ENCODE measurements at places on chromosomes 6 and 20. TPM values are rescaled to one million over a fixed set of nuclear protein-coding genes. Genes with fewer than 3 reads are reported as not detected.

The NKAPL gene
- not detected for total RNA-seq

GRCh38 chr6:74534465-74535211 lies 671.2 kb downstream of the COL12A1 start:
- no peaks in the 10 kb centered on the region for H3K36me3 ChIP-seq
- H3K27ac ChIP-seq: no peak overlapping the region
- H3K27me3 ChIP-seq: no peaks in the 10 kb centered on the region
- no peak for DNase-seq

DNA sequence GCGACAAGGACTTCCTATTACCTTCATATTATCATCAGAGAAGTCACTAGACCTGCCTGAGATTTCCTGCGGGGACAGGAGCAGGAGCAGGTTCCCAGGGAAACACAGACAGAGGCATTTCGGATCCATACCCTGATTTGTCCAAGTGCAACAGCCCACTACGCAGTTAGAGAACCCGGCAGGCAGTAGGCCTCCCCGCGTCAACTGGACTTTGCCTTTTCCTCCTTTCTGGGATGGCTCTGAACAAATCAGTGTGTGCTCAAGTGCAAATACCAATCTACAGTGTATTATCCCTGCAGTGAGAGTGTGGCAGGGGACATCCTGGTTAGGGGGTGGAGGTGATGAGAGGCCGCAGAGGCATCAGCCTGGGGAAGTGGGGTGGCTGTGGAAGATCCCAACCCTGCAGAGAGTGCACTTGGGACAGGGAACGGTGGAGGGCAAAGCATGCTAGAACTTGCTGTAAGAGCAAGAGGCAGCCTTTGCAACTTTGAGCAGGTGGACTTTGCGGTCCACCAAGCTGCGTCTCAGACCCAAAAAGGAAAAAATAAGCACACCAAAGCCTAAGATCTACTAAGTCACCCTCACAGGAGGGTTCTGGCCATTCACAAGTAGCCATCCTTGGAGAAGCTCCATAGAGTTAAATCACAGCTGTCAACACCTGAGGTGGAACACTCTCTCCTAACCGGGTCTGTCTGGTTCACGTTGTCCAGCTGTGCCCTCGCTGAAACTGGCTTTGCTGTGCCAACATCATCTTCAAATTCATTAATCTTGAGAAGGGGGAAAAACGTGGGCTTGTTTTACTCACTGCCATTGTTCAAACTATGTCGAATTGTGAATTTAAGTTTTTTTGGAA lies 159.1 kb downstream of the ZDHHC14 start:
- no peaks in the 10 kb centered on the region for H3K27me3 ChIP-seq
- no peak for DNase-seq
- no peak overlapping the region for H3K4me3 ChIP-seq
- peaks cover 23% of the 10 kb centered on the region for H3K4me1 ChIP-seq
- no peak overlapping the region for H3K27ac ChIP-seq
- peaks cover 7% of the 10 kb centered on the region for H3K36me3 ChIP-seq

GRCh38 chr6:149373511-149373910 lies 26.6 kb upstream of the SUMO4 start:
- DNase-seq: no peak
- no peaks in the 10 kb centered on the region for H3K27me3 ChIP-seq
- H3K4me3 ChIP-seq: no peak overlapping the region
- H3K4me1 ChIP-seq: no peaks in the 10 kb centered on the region
- H3K36me3 ChIP-seq: peaks cover 6% of the 10 kb centered on the region

GRCh38 chr6:42987533-42988451 lies 3.4 kb downstream of the PPP2R5D start:
- H3K4me3 ChIP-seq: no peak overlapping the region
- peaks cover 49% of the 10 kb centered on the region for H3K4me1 ChIP-seq
- H3K27me3 ChIP-seq: no peaks in the 10 kb centered on the region
- peaks cover 23% of the 10 kb centered on the region for H3K36me3 ChIP-seq
- no peak for DNase-seq

DNA sequence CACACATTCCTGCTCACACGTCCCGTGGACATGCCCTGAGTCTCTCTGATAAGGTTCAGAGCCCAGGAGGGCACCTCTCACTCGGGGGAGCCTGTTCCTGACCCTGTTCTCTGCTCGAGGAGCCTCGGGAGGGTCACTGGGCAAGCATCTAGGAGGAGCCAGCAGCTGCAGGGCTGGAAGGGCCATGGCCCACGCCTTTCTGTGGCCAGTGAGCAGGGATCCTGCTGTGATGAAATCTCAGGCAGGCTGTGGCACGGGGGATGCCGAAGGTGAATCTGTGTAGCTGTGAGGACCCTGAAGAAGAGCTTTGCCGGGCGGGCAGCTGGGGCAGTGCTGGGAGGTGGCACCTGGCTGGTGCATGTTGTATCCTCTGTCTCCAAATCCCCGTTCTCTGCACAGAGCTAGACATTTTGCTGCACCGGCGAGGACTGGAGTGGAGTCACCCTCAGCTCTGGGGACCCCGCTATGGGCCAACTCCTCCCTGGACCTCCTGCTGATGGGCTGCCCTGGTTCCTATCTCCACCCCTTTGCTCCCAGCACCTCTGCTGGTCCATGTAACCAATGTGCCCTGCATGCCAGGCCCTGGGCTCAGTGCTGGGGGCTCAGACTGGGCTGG lies 7.1 kb upstream of the NPBWR2 start:
- peak; percentile 74 for DNase-seq
- no peak overlapping the region for H3K4me3 ChIP-seq
- no peaks in the 10 kb centered on the region for H3K27me3 ChIP-seq
- no peaks in the 10 kb centered on the region for H3K36me3 ChIP-seq
- H3K27ac ChIP-seq: no peak overlapping the region
- no peaks in the 10 kb centered on the region for H3K4me1 ChIP-seq

DNA sequence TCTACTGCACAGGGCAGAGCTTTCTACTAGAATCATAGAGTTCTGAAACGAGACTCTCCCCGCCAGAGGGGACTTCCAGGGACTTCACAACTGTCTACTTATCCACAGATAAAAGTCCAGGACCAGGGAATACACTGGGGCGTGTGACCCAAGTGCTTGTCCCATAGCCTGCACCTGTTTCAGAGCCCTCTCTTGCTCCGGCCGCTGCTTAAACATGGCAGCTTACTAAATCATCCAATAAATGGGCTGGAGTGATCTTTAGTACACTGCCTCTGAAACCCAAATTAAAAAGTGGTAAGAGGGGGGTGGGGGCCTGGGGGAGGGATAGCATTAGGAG lies 8.9 kb upstream of the RAB44 start:
- H3K27me3 ChIP-seq: no peaks in the 10 kb centered on the region
- H3K27ac ChIP-seq: no peak overlapping the region
- no peak for DNase-seq
- H3K4me1 ChIP-seq: peaks cover 50% of the 10 kb centered on the region

The CST7 gene
- total RNA-seq: 2.7 TPM

GRCh38 chr6:113487489-113488058 lies 369.6 kb upstream of the MARCKS start:
- no peaks in the 10 kb centered on the region for H3K27me3 ChIP-seq
- DNase-seq: no peak
- no peak overlapping the region for H3K27ac ChIP-seq
- H3K36me3 ChIP-seq: no peaks in the 10 kb centered on the region

DNA sequence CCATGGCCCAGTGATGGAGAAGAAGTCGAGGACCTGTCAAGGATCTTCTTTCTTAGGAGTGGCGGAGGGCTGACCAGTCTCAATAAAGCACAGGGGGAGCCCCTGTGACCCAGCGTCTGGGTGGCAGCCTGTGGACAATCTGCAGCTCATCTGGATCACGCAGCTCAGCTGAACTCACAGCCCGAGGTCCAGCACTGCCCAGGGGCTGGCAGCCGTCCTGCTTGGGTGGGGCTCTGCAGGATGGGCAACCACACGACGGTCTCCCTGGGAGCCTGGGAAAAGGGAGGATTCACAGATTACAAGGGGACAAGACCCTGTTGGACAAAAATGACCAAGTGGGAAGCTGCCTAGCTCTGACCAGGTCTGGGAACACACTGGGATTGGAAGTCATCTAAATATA lies 110.8 kb downstream of the MYLK4 start:
- DNase-seq: no peak
- no peaks in the 10 kb centered on the region for H3K36me3 ChIP-seq
- peaks cover 2% of the 10 kb centered on the region for H3K4me1 ChIP-seq
- H3K4me3 ChIP-seq: no peak overlapping the region

- H3K27ac ChIP-seq: no peak overlapping the region
- H3K4me3 ChIP-seq: no peak overlapping the region
- no peaks in the 10 kb centered on the region for H3K27me3 ChIP-seq
- no peak for DNase-seq
- H3K36me3 ChIP-seq: no peaks in the 10 kb centered on the region
Measured at GRCh38 chr20:24627291-24627690, 157.9 kb downstream of the SYNDIG1 start.

The BPIFB3 gene
- not detected for total RNA-seq

DNA sequence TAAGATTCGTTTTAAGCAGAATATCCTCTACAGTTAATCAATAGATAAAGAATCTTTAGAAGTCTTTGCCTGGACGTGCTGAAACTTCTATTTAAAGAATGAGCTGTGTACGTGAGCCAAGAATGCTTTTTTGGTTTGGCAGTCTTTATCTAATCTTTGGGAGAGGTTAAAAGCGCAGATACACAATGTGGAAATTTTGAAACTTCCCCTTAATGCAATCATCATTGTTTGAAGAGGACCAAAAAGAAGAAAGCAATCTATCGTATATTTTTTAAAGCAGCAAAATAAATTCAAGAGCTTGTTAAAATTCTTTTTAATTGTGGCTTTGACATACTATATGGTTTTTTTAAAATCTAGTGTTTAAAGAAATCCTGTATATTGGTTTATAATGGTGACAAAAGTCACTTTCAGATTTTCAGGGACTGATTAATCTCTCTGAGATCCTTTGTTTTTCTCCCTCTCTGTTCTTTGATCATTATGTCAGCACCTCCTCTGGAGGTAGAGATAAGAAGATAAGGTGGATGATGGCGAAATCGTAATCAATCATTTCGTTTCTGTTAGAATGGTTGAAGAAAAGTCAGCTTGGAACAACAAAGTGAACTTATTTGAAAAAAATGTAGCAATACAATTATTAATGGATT lies 92.1 kb upstream of the FAM184A start:
- H3K4me1 ChIP-seq: peaks cover 41% of the 10 kb centered on the region
- H3K27ac ChIP-seq: no peak overlapping the region
- H3K4me3 ChIP-seq: no peak overlapping the region
- no peaks in the 10 kb centered on the region for H3K27me3 ChIP-seq

- H3K4me3 ChIP-seq: no peak overlapping the region
- peaks cover 5% of the 10 kb centered on the region for H3K4me1 ChIP-seq
- no peak for DNase-seq
- no peaks in the 10 kb centered on the region for H3K27me3 ChIP-seq
Measured at GRCh38 chr6:11865680-11866300, 87.2 kb upstream of the ADTRP start.

GRCh38 chr20:4453359-4453758 lies 268.4 kb upstream of the PRND start:
- H3K27me3 ChIP-seq: no peaks in the 10 kb centered on the region
- H3K4me3 ChIP-seq: no peak overlapping the region
- DNase-seq: no peak
- no peak overlapping the region for H3K27ac ChIP-seq

GRCh38 chr6:109075934-109076333 lies 18.7 kb downstream of the SESN1 start:
- peaks cover 24% of the 10 kb centered on the region for H3K4me1 ChIP-seq
- H3K27me3 ChIP-seq: no peaks in the 10 kb centered on the region

The SDCBP2 gene
- total RNA-seq: 74.4 TPM

The ANKEF1 gene
- 11.0 TPM for total RNA-seq

DNA sequence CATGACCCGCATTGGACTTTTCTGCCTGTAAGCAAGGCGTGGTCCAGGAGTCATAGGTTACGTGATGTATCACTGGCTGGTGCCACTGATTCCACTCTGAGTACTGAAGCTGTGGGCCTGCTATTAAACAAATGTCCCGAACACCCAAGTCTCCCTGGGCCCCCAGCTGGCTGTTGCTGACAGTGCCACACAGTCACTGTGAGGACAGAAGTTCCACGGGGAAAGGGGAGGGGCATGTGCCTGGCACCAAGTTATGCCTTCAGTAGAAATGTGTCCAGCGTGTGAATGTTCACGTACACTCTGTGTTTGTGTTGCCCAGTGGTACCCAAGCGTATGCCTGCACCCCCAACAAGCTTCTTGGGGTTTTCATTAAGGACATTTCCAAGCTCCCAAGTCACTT lies 171.4 kb upstream of the QKI start:
- DNase-seq: no peak
- no peak overlapping the region for H3K27ac ChIP-seq

GRCh38 chr6:71334768-71335167 lies 46.2 kb downstream of the OGFRL1 start:
- H3K4me3 ChIP-seq: no peak overlapping the region
- no peaks in the 10 kb centered on the region for H3K27me3 ChIP-seq
- no peaks in the 10 kb centered on the region for H3K36me3 ChIP-seq
- no peak for DNase-seq
- no peak overlapping the region for H3K27ac ChIP-seq

The FOXP4 gene
- 8.1 TPM for total RNA-seq

DNA sequence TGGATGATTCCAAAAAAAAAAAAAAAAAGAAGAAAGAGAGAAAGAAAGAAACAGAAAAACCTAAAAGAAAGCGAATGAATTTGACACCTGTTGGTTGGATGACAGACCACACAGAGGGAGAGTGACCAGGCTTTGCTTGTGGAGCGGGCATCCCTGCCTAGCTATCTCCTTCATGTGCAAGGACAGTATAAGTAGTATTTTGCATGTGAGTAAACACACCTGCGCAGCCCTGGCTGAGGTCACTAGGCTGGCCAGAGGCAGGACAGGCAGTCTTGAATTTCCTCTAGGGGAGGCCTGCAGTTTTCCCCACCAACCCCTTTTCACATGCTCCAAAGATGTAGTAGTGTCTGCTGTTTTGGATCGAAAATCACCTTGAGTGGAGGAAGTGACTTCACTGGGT lies 126.4 kb downstream of the CCDC170 start:
- H3K4me3 ChIP-seq: no peak overlapping the region
- DNase-seq: no peak
- H3K27me3 ChIP-seq: no peaks in the 10 kb centered on the region
- H3K4me1 ChIP-seq: no peaks in the 10 kb centered on the region
- no peak overlapping the region for H3K27ac ChIP-seq
- H3K36me3 ChIP-seq: no peaks in the 10 kb centered on the region

DNA sequence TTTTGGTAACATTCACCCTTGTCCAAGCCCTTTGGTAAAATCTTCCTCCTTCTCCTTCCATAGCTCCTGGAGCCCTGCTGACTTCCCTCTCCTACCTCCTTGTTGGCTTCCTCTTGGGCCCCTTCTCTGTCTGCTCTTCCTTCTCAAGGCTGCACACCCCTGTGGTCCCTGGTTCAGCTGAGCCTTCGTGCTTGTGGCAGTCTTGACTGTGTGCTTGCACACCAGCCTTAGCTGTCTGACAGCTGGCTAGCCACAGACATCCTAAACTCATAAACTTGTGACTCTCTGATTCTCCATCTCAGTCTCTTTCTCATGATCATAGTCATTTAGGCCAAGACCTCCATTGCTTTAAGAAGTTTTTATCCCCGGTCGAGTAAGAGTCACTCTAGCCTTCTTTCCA lies 37.1 kb downstream of the DHX35 start:
- H3K4me1 ChIP-seq: no peaks in the 10 kb centered on the region
- H3K27me3 ChIP-seq: no peaks in the 10 kb centered on the region
- peaks cover 86% of the 10 kb centered on the region for H3K36me3 ChIP-seq

Measured in suprapubic skin (tissue), 4 donors.